ENCODE measurements at places on chromosomes 1 and 21.
A peak's percentile ranks its signal among the peaks of the same experiment; 100 is the strongest.

DNA sequence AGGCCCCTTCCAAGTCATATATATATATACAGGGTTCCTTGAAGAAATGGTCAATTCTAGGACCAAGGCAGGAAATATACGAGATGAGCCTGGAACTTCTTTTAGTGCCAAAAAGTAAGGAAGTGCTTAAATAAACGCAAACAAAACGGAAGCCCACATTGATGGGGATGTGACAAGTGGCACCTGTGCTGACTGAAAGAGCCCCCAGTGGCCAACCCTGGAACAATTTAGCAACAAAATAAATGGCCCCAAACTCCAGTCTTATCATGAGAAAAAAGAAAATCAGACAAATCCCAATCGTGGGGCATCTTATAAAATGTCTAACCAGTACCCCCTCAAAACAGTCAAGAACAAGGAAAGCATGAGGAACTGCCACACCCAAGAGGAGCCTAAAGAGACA, 17.7 kb downstream of the PLA2G5 start:
- DNase-seq = peak; percentile 58

DNA sequence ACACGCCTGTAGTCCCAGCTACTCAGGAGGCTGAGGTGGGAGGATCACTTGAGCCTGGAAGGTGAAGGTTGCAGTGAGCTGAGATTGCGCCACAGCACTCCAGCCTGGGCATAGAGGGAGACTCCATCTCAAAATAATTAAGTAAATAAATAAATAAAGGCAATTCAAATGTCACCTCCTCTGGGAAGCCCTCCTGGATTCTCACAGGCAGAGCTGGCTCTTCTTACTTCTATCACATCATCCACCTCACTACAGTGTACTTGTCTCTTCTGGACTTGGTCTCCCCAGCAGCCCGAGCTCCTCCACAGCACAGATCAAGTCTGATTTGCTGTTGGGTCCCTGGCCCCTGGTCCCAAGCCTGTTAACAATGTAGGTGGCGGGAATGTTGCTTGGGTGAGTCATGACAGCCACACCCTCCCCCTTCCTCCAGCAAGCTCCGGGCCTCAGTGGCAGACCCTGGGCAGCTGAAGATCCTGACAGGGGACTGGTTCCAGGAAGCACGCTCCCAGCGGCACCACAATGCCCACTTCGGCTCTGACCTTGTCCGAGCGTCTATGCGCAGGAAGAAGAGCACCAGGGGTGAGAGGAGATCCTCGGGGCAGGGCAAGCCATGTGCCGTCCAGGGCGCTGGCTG, 5.3 kb downstream of the SYTL1 start:
- no peak for DNase-seq

- peak; percentile 27 for DNase-seq
These were observed 11.5 kb upstream of the PLA2G5 start for GRCh38 chr1:20058531-20058930.

GRCh38 chr1:230753586-230754251, 6.5 kb downstream of the CAPN9 start:
- DNase-seq = peak; percentile 59

GRCh38 chr1:29646161-29646775, 409.9 kb downstream of the PTPRU start:
- no peak for DNase-seq

DNA sequence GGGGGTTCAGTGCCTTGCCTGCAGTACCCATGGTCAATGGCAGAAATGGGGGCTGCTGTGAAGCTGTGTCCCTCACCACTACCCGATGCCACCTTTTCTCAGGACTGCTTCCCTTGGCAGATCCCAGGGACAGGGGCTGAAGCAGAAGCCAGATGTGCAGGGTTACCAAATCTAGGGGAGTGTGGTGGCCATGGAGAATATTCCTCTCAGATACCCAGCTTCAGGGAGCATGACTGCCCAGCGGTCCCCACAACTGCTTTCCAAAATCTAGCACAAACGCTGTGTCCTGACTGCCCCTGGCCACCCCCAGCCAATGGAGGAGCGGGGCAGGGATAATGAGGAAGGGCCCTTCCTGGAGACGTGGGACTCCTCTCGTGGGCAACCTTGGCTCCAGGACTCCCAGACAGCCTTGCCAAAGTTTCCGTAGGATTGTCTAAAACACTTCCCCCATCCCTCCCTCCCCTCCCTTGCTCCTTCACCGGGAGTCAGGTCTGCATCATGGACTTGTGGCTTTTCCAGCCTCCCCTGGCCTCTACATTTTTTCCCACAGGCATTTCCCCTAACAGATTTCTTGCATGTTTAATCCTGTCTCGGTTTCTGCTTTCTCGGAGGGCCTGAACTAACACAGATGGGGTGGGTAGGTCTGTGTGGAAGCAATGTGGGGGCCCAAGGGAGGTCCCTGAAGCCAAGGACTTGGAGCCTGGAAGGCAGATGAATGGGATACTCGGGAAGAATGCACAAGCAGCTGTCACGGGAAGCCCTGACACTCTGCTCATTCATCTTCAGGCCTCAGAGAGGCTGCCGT, 80.5 kb downstream of the OMA1 start:
- no peak for DNase-seq

GRCh38 chr21:45228171-45228641, 59.5 kb downstream of the POFUT2 start:
- no peak for DNase-seq

DNA sequence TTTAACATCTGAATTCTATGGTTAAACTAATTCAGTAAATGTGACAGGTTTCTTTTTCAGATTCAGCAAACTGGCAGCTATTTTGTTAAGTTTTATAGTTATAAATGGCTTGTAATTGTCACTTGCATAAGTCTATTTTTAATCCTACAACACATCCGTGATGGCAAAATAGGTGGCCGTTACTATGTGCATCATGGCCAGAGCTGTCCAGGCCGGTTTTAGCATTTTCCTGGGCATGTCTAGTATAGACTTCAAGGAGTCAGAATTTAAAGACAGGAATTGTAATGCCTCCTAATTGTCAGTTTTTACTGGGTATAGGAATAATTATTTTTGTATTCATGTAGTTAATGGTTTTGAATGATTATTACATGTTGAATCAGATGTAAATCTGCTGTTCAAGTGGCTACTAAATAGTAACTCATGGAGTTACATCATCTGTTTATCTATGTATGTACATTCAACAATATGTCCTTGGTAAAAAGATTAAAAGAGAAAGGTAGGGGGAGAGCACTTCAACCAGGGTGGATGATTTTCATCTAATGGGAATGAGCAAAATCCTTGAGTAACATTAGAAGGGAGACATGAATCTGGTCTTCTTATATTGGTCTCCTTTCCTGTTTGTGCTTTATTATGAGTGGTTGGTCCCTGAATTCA, 3.2 kb upstream of the B3GALT2 start:
- DNase-seq = no peak

All from OCI-LY7 (cell line).